ENCODE measurements at places on chromosomes 6 and 20.

- no peak for DNase-seq
Measured at GRCh38 chr6:105797983-105798453, 288.1 kb upstream of the PRDM1 start.

DNA sequence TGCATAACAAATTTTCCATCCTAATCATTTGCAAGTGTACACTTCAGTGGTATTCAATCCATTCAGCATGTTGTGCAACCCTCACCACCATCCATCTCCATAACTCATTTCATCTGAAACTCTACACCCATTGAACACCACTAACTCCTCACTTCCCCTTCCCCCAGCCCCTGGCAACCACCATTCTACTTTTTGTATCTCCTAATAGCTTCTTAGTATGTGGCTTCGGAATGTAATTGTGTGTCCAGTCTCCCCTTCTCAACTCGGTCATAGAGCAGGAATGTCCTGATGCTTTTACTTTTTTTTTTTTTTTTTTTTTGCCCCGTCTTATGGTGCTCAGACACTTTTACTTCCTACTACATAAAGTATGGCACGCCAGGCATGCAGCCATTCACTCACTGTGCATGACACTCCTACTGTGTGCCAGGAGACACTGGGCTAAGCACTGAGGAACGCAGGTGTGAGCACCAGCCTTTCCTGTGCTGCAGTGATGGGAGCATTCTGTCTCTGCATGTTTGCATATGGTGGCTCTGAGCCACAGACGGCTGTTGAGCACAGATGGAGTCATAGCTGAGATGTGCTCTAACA is 15.3 kb downstream of the HCK start:
- no peak for DNase-seq

DNA sequence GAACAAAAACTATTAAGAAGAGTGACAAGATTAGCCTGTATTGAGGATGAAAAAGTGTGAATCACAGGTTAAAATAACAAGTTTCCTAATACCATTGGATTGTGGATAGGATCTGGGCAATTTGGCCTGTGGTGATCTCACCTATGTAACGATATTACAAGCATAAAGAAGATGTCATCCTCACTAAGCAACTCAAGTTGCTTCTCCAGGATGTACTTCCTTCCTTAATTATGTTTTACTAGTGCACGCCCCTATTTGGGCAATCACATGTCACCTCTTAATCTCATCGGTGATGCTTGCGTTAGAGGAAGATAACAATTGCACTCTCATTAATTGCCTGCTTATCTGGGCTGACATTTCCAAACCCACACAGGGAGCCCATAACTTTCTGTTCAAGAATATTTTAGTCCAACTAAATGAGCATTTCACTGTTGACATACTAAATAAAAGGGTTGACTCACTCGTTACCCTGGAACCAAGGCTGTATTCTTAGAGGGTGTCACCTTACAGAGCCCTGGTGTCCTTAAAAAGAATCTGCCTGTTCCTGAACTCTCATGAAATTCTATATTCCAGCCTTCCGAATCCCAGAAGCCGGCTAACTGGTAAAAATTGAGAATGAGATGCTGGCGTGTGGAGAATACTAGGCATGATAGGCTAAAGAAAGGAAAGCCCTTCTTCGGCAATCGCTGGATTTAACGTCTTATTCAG is 88.2 kb upstream of the ATXN1 start:
- DNase-seq: no peak

GRCh38 chr6:126267626-126268025 is 72.3 kb upstream of the CENPW start:
- DNase-seq: no peak

- DNase-seq: no peak
Measured at GRCh38 chr20:33908336-33908735, 85.4 kb upstream of the RALY start.

- peak; percentile 9 for DNase-seq
Measured at GRCh38 chr6:89281779-89282246, 33.3 kb downstream of the GABRR2 start.

DNA sequence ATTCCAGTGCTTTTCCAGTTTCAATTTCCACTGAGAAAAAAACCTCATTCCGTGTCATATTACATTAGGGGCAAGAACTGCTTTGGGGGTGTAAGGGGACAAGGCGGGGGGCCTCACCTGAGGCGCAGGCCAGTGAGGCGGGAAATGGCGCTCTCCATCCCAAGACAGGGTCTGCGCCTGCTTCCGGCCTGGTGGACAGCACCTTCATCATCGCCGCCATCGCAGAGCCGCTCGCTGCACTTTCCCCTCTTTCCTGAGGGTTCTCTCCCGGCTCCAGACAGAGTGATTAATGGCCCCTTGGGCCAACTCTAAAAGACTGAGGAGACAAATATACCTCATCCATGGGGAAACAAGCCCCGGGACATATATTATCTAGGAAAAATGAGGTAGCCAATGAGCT is 270.0 kb upstream of the SOX4 start:
- no peak for DNase-seq

GRCh38 chr6:32332433-32332832 is 39.3 kb downstream of the TSBP1 start:
- DNase-seq: no peak

DNA sequence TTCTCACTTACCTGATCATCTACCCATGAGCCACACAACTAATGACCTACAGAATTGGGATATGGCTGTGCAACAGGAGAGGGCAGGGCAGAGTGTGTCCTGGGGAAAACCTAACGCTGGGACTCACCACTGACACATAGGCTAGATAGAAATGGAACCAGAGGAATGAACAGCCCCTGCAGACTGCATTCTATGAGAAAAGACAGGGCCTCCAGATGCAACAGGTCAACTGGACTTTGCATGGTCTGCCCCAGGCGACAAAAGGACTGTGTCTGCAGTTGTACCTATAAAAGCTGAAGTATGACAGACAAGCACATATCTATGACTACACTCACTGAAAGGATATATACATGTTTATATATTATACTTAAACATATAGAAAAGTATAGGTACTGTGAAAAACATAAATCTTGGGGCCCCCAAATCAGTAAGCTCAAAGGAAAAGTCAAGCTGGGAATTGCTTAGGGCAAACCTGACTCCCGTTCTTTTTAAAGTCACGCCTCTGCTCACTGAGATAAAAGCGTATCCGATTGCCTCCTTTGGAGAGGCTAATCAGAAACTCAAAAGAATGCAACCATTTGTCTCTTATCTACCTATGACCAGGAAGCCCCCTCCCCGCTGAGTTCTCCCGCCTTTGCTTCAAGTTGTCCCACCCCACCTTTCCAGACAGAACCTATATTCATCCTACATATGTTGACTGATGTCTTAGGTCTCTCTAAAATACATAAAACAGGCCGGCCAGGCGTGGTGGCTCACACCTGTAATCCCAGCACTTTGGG is 68.5 kb downstream of the EPB41L2 start:
- DNase-seq: no peak

GRCh38 chr6:81694207-81694606 is 58.3 kb downstream of the TENT5A start:
- DNase-seq: no peak

- DNase-seq: no peak
Measured at GRCh38 chr6:126530775-126531174, 190.9 kb downstream of the CENPW start.

- no peak for DNase-seq
Measured at GRCh38 chr6:35626401-35626800, 62.3 kb downstream of the FKBP5 start.

- DNase-seq: no peak
Measured at GRCh38 chr6:113329942-113330635, 527.1 kb upstream of the MARCKS start.

DNA sequence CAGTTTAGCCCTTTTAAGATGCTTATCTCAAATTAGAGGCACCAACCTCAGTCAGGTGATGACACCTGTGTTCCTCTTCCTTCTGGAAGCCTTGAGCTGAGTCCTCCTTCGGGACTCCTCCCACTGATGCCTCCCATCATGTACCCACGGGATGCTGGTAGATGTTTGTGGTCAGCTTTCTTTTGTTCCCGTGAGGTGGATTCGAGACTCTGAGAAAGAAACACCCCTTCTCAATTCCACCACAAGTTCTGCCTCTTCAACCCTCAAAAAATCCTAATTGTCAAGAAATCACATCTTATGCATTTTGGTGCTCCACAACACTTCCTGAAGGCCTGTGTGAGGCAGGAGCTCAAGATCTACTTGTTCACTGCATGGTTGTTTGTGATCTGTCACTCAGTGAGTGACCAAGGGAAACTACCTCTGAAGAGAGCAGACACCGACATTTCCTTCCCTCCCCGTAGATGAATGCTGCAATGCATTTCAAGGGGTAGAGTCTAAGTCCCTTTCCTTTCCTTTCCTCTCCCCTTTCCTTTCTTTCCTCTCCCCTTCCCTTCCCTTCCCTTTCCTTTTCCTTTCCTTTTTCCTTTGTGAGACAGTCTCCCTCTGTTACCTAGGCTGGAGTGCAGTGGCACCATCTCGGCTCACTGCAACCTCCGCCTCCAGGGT is 50.5 kb downstream of the PCNA start:
- no peak for DNase-seq

- no peak for DNase-seq
Measured at GRCh38 chr6:14316651-14317386, 199.2 kb downstream of the CD83 start.

- no peak for DNase-seq
Measured at GRCh38 chr6:166903500-166903899, 52.9 kb downstream of the RNASET2 start.

DNA sequence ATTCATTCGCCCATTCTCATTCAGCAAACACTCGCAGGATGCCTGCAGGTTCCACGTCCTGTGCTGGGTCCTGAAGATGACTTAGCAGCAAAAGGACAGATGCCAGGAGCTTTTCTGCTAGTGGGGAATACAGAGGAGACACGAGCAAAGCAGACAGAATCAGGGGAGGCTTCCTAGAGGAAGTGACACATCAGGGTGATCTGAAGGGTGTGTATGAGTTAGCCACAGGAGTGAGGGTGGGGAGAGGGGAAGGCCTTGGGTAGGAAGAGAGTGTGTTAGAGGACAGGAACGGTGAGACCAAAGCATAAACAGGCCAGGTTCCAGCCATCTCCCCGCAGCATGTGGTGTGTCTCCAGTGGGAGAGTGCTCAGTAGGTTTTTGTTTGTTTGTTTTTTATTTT is 73.4 kb upstream of the GTSF1L start:
- DNase-seq: no peak

- no peak for DNase-seq
Measured at GRCh38 chr20:40230486-40230885, 458.6 kb downstream of the MAFB start.

DNA sequence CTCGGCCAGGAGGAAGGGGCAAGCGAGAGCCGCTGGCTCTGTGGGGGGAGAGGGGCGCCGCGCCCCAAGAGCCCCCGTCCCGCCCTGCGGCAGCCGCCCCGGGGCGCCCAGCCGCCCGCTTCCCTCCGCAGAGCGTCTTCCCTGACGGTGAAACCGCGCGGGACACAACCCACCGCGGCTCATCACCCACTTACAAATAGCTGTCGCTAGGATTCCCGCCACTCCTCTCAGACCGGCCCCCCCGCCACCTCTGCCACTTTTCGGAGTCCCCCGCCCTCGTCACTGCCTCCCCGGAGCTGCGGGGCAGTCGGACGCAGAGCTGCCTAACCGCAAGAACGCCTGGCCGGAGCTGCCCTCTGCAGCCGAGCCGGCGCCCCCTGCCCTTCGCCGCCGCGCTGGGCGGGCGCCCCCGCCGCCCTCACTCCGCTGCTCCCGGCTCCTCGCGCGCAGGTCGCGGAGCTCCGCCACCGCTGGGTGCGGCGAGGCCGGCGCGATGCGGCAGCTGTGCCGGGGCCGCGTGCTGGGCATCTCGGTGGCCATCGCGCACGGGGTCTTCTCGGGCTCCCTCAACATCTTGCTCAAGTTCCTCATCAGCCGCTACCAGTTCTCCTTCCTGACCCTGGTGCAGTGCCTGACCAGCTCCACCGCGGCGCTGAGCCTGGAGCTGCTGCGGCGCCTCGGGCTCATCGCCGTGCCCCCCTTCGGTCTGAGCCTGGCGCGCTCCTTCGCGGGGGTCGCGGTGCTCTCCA is at the start of gene SLC35D3:
SLC35D3 (plus strand) TSS at position 366 of the 749 bp plus-strand sequence; CDS start at position 494, 128 bp downstream.
- DNase-seq: no peak

GRCh38 chr6:167209577-167209975 is 51.8 kb upstream of the GPR31 start:
- no peak for DNase-seq

GRCh38 chr6:18473755-18474154 is 86.6 kb downstream of the RNF144B start:
- DNase-seq: no peak

Measured in hematopoietic multipotent progenitor cell treated with erythropoietin and hydrocortisone succinate and interleukin-3 and kit ligand, for 17 days (in vitro differentiated cells).